ENCODE measurements at places on chromosomes 13 and 19.

DNA sequence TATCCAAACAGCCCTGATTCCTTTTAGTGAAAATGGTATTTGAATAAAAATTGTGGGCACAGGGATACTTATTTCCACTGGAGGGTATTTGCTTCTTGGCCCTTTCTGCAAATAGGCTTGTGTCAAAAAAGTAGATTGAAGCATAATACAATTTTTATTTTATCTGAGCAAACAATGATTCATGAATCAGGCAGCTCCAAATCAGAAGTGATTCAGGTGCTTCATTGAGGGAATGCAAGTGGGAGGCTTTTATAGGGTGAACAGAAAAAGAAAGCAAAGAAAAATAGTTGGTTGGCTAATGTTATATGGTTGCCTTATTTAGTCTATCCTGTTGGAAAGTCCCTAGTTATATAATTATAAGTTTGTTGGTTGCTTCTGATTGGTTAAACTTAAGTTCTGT, 117.9 kb downstream of the ITGBL1 start:
- DNase-seq: no peak

DNA sequence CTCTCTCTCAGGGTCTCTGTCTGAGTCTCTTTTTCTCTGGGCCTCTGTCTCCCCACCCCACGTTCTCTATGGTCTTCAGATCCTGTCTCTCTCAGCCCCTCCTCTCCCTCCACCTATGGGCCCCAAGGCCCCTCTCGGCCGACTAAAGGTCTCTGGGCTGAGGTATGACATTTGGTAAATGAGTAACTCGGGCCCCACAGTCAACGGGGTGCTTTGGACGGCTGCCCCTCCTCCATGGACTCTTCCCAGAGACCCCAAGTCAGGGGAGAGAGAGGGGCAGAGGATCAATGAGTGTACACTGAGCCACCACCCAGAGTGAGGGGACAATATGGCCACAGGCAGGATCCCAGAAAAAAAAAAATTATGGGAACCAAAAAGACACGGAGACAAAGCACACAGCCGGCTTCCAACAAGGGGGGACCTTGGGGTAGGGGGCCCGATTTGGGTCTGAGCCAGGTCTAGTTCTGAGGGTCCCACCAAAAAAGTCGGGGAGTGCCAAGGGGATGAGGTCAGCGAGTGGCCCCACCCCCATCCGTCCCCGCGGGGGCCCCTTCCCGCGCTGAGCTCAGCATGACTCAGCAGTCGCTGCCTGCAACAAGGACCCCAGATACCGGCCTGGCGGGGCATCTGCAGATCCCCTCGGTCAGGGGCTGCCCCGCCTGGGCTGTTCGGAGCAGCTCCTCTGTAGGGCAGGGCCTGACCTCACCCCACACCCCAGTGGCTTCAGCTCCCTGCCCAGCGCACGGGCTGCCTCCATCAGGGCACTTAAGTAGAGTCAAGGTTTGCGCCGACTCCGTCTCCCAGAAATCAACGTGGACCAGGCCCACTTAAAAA, 1.5 kb upstream of the FTL start:
- DNase-seq: no peak

DNA sequence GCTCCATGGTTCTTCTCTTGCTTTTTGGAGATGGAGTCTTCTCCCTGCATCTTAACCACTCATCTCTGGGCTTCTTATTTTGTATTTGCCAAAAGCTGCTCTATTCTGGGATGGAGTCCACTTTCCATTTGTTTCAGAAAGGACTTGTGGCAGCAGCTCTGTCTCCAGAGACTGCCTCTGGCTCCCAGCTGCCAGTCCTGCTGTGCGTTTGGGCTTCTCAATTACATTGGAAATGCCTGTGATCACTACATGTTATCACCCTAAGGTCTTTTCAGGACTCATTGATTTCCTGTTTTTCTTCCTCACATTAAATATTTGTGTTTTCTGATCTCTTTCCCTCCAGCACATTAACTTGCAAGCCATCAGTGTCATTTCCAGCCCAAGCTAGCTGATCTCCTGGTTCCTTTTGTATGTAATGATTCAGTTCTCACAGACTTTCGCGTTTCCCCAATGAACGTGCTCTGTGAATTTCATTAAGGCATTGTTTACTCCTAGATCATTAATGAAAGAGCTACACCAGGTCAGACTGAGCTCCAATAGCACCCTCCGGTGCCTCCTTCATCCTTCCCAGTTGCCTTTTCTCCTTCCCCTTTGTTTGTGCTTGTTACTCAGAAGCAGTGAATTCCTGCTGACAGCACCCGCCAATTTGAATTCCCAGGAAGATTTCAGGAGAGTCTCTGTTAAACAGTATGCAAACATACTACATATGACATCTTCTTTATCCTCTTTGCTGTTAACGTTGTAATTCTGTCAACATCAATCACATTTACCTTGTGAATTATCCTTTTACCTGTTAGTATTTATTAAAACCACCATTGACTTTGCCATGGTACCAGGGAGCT, 3.0 kb downstream of the CBY2 start:
- DNase-seq: no peak

DNA sequence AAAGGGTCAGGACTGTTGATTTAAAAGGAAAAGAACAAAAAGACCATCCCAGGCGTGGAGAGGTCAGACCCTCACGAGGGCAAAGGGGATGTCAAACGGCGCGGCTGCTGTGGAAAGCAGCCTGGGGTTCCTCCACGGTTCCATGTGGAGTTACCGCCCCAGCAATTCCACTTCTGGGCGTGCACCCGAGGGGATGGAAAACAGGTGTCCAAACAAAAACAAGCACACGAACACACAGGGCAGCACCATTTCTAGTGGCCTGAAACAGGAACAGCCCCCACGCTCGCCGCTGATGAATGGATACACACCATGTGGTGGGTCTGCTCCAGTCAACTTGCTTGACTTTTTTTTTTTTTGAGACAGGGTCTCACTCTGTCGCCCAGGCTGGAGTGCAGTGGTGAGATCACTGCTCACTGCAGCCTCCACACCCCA, 11.2 kb downstream of the AP3D1 start:
- no peak for DNase-seq

GRCh38 chr13:26024558-26024957, 27.3 kb downstream of the SHISA2 start:
- DNase-seq: no peak

GRCh38 chr13:43445668-43446067, 341.1 kb downstream of the ENOX1 start:
- no peak for DNase-seq

All from vagina (tissue), 2 donors.